ENCODE measurements at places on chromosomes 2 and 18.

DNA sequence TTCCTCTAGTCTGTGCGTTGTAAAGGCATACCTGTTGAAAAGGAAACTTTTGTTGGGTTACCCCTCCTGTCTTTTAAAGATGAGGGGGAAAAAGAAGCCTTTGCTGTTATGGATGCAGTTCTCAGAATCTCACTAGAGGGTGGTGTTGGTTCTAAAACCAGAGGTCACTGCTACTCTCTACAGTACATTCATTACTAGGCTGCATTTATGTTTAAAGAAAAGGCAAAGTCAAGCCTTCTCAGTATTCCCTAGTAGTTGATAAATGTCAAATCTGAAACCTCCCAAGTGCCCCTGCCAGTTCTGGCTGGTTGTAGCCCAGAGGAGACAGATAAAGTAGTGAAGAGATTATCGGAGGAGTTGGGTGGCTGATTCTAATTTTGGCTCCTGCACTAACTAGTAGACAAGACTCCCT lies 1.4 kb upstream of the PLCL1 start:
- DNase-seq, result peak; percentile 6

DNA sequence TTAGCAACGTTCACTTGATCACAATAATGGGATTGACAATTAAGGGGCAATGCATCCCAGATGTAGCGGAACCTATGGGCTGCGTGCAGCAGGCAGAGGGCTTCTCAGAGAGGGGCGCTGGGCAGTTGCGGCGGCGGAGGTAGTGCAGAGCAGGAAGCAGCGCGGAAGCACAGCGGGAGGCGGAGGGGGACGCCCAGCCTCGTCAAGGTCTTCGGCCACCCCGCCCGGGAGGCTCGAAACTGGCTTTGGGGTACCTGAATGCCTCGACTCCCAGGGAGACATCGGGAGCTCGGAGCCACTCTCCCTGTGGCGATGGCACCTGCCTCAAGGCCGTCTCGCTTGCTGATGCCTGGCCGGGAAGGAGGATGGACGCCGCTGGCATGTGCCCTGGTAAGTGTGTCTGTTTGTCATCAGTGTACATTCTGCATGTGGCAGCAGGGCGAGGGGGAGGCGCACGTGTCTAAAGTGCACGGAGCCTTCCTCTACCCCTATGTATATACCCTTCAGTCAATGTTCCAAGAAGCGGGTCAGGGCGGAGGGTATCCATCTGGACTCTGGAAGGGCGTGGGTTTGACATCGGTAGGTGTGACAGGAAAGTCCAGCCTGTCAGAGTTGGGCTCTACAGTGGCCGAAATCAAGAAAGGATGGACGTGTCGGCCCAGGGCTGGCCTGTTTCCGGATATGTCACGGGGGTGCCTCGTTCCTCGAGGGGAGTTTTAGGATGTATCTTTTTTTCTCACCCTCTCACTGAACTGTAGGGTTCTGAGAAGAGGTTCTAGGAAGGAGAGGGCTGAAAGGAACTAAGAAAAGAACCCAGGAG lies 7.5 kb upstream of the SP9 start:
- no peak for DNase-seq

DNA sequence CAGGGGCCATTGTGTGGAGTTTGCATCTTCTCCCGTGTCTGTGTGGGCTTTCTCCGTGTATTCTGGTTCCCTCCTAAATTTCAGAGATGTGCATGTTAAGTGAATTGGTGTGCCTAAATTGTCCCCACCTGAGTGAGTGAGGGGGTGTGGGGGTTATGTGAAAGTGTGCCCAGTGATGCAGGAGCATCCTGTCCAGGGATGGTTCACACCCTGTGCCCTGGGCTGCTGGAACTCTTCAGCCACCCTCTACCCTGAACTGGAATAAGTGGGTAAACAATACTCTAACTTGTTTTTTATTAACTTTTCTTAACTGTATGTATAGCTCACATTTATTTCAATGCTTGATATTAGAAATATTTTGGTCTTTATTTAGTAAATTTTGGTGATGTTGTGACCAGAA lies 56.0 kb downstream of the UBE2E3 start:
- DNase-seq, result no peak

- DNase-seq, result no peak
Observed at GRCh38 chr2:176080540-176081375, 3.0 kb downstream of the EVX2 start.

- no peak for DNase-seq
Observed at GRCh38 chr2:231604101-231604684, 11.5 kb downstream of the TEX44 start.

DNA sequence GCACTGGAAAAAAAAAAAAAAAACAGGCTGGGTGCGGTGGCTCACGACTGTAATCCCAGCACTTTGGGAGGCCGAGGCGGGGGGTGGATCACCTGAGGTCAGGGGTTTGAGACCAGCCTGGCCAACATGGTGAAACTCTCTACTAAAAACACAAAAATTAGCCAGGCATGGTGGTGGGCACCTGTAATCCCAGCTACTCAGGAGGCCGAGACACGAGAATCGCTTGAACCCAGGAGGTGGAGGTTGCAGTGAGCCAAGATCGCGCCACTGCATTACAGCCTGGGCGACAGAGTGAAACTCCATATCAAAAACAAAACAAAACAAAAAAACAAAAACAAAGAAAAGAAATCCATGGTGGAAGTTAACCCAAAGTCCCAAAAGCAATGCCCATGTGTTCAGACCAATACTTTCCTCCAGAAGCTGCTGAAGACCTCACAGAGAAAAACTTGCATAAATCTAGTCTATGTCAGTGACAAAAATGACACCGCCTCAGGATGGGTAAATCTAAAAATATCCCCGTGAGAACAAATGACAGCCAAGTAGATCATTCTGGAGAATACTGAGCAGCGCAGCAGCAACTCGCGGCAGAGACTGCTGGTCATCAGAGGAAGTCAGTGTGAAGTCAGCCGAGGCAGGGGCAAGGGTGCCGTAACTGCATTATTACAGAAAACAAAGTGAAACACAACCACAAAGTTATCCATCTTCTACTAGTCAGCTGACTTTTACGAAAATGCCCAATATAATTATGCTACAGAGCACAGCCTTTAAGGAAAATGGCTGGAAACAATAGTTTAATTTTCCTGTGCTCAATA lies 41.0 kb downstream of the LPIN2 start:
- DNase-seq, result no peak

DNA sequence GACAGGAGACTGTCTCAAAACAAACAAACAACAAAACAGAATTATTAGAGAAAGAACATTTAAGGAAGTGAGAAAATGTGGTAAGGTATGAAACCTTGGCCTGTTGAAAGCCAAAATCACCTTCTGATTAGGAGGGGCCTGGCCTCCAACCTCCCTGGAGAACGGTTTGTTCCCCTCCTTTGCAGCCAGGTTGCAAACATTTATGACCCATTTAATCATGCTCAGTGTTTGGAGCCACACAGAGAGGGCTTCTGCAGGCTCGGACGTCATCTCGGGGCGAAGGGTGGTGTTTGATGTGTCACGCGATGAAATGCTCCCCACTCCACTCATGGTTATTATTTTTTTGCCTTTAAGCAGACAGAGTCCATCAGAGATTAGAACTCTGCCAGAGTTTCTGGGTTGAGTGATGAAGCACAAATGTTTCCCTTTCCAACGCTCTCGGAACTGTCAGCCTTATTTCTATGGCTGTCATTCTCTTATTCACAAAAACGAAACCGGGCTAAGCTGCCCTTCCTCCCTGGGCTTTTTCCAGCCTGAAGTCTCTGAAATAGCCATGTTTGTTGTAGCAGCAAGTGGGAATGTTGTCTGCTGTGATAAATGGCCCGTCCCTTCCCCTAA lies 33.6 kb upstream of the ROCK2 start:
- no peak for DNase-seq

- DNase-seq, result no peak
Observed at GRCh38 chr2:214232271-214232670, 178.6 kb upstream of the VWC2L start.

Data from LNCaP clone FGC (cell line).